ENCODE measurements at places on chromosomes 6 and 20. TPM values are rescaled to one million over a fixed set of nuclear protein-coding genes. Genes with fewer than 3 reads are reported as not detected.

The NNAT gene
- not detected for total RNA-seq

The PRRT1 gene
- total RNA-seq, result 0.69 TPM

The GRM4 gene
- total RNA-seq, result 0.12 TPM

The PLA2G7 gene
- 0.06 TPM for total RNA-seq

The MCCD1 gene
- total RNA-seq, result not detected

The ATG5 gene
- total RNA-seq, result 23.5 TPM

All from A549 treated with CORT108297 at 1 μM for 4 hours (cell line).